RWPE2 (cell line): ENCODE measurements at places on chromosomes 1 and 21.

- no peak for DNase-seq
Observed at GRCh38 chr1:223000632-223001031, 142.4 kb downstream of the TLR5 start.

- no peak for DNase-seq
Observed at GRCh38 chr21:27164208-27165177, 197.6 kb upstream of the ADAMTS5 start.

DNA sequence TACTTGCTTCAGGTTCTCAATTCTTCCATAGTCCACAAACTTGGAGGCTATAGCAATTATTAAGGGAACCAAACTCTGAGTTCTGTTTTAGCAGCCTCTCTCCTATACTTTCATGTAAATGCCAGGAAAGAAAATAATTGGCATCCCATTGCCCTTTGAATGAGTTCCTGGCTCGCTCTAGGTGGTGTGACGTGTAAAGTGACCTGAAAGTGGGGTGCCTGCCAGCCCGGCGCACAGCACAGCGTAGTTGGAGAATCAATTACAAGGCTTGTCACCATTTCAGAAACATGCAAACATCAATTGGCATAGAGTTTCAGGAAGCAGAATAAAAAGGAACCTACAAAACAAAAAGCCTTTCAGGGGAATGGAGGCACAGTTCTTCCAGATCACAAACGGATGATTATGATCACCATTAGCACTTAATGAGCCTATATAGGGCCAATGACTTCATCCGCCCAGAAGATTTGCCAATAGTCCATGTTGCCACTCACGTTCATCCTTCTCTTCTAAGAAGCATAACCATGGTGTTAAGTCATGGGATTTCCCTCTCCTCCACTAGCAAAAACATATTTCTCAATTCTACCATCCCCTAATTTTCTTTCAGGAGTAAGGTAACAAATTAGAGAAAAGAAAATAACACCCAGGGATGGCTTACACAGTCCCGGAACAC lies 354.6 kb upstream of the ADGRL2 start:
- DNase-seq, result no peak

- DNase-seq, result no peak
Observed at GRCh38 chr1:115706587-115707425, 61.7 kb downstream of the CASQ2 start.

GRCh38 chr1:237181743-237182317 lies 139.8 kb downstream of the RYR2 start:
- DNase-seq, result no peak

- no peak for DNase-seq
Observed at GRCh38 chr1:46809071-46809470, 10.2 kb downstream of the CYP4B1 start.

- no peak for DNase-seq
Observed at GRCh38 chr1:4585216-4585615, 69.2 kb upstream of the AJAP1 start.

GRCh38 chr1:145999321-146000024 lies 3.1 kb upstream of the TXNIP start:
- no peak for DNase-seq

- no peak for DNase-seq
Observed at GRCh38 chr1:109249654-109250401, 489 bp downstream of the CELSR2 start.
